ENCODE measurements at places on chromosomes 2 and 18.

GRCh38 chr2:25899404-25899970, 21.2 kb upstream of the ASXL2 start:
- DNase-seq: peak; percentile 81

- DNase-seq: no peak
Observed at GRCh38 chr18:22153428-22153827, 16.0 kb upstream of the GATA6 start.

GRCh38 chr2:128177315-128177714, 86.3 kb downstream of the UGGT1 start:
- no peak for DNase-seq

GRCh38 chr18:3712491-3712890, 262.5 kb downstream of the TGIF1 start:
- DNase-seq: no peak

DNA sequence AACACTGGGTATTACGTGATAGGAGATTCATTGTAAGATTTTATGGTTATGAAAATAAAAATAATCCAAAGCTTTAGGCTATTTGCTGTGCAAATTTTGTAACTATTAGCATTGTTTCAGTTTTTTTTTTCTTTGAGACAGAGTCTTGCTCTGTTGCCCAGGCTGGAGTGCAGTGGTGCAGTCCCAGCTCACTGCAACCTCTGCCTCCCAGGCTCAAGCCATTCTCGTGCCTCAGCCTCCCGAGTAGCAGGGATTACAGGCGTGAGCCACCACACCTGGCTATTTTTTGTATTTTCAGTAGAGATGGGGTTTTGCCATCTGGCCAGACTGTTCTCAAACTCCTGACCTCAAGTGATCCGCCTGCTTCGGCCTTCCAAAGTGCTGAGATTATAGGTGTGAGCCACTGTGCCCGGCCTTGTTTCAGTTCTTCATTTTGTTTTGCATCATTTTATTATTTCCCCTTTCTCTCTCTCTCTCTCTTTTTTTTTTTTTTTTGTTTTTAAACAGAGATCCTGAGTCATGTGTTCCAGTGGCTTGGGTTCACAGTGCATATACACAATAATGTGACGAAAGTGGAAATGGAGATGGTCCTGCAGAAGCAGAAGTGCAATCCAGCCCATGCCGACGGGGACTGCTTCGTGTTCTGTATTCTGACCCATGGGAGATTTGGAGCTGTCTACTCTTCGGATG, 25.8 kb downstream of the CASP10 start:
- DNase-seq: no peak

DNA sequence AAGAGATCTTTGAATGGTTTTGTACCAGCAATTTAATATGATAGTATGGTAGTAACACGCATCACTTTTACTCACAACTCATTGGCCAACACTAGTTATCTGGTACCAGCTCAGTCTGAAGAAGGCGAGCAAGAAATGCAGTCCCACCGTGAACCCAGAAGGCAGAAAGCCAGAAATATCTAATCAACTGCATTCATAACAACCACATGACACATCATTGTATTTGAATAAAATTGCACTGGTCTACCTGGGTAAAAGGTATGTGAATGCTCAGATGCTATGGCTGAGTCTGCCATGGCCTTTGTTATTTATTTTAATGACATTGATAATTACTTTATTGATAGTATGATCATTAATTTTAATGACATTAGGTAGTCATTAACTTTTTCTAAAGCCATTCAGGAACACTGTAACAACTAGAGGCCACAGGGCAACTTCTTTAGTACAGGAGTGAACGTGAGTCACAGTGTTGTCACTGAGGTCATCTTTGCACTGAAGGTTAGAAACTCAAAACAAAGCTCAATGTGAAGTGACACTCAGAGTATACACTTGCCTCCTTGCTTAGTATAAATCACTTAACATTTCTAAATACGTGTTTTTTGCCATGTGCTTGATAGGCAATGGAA, 475.6 kb upstream of the TNP1 start:
- peak; percentile 53 for DNase-seq

GRCh38 chr18:21291106-21291505, 49.1 kb downstream of the GREB1L start:
- peak; percentile 83 for DNase-seq

DNA sequence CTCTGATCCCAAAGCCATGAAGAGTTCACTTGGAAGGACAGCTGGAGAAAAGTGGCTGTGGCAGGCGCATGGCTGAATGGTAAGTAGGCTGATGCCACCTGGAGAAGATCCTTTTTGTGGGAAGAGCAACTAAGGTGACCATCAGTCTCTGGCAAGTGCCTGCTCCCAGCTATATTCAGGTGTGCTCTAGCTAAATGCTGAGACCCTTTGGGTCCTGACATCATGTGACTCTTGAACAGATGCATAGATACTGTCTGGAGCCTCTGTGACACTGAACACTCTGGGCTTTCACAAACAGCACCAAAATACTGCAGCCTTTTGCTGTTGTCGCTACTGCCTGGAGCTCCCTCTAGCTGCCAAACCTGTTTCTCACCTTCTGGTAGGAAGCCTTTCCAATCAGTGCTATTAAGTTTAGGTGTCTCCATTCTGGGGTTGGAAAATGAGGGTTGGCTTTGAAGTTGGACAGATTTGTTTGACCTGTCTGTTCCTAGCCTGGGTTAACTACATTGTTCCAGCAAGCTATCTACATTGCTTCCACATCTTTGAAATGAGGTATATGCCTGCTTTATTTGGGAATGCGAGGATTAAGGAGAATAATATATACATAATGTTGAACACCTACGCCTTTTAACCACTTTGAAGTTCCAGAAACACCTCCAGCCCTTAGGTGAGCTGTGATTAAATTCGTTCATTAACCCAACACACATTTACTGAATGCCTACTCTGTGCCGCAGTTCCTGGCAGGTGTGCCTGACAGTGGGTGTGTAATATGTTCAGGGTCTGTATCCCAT, 3.1 kb downstream of the EGR4 start:
- peak; percentile 79 for DNase-seq

DNA sequence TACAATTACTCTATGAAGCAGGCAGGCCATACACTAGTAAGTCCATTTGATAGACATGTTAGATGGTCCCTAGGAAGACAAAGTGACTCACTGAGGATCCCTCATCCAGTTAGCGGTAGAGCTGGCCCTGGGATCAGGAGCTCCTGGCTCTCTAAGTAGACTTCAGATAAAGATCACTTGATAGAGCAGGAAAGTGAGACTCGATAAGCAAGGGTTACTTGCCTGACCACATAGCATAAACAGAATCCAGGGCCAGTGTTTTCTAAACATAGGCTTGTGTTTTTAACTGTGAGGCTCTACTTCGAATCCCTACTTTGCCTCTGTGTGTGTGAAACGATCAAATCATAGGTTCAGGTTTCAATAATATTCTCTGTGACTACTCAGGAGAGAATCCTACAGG, 355.2 kb upstream of the TRIB2 start:
- no peak for DNase-seq

GRCh38 chr2:218224186-218224585, 7.2 kb downstream of the ARPC2 start:
- DNase-seq: no peak

GRCh38 chr2:118403658-118404451, 315.6 kb downstream of the INSIG2 start:
- peak; percentile 79 for DNase-seq

GRCh38 chr2:112927745-112928144, 16.8 kb downstream of the IL37 start:
- no peak for DNase-seq

GRCh38 chr2:224401641-224402342, at the start of gene FAM124B:
Gene FAM124B (minus strand): TSS chr2:224402107. CDS start chr2:224401768, 339 bp downstream.
- no peak for DNase-seq

All from epithelial cell of esophagus (primary cell).